ENCODE measurements at places on chromosomes 1 and 21.

DNA sequence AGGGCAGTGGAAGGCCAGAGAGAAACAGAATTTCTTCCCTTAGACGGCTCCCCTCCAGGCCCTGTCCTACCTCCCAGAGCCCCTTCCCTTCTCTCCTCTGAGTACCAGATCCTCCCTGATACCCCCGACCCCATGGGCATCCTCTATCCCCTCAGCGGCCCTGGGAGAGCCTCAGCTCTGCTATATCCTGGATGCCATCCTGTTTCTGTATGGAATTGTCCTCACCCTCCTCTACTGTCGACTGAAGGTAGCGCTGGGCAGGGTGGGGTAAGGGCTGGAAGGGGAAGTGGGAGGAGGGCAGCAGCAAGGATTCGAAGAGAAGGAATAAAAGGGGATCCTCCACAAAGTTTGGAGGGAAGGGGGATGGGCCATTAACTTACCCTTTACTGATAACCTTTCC is 2.7 kb downstream of the FCER1G start:
- no peak for DNase-seq

GRCh38 chr1:202405928-202406327 is 57.4 kb downstream of the PPP1R12B start:
- peak; percentile 13 for DNase-seq

DNA sequence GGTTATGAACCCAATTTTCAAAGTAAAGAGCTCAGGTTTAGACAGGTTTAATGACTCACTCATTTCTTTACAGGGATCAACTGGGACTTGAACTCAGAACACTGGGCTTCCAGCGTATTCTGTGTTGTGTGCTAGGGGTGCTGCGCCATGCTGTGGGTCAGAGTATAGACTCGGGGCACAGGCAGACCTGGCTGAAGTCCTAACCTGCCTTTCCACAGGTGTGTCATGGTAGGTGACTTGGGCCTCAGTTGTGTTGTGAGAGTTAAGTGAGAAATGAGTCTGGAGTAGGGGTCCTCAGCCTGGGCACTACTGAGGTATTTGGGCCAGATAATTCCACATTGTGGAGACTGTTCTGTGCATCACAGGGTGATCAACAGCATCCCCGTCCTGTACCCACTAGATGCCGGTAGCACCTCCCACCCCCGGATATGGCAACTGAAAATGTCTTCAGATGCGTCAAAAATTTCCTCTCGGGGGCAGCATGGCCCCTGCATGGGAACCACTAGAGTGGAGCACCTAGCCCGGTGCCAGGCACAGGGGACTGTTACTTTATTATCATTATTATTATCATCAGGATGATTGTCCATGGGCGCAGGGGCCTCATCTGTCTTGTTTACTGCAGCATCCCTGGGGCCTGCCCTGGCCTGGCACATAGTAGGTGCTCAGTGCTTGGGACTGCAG is 575.5 kb downstream of the PTPRU start:
- no peak for DNase-seq

- DNase-seq = peak; percentile 69
Observed at GRCh38 chr1:209890641-209891330, 47.2 kb upstream of the SYT14 start.

- DNase-seq = no peak
Observed at GRCh38 chr1:69363236-69363635, 204.5 kb upstream of the LRRC7 start.

- peak; percentile 45 for DNase-seq
Observed at GRCh38 chr1:77218477-77219165, 609 bp downstream of the PIGK start.

- DNase-seq = no peak
Observed at GRCh38 chr1:106681939-106682522, 374.4 kb upstream of the PRMT6 start.

DNA sequence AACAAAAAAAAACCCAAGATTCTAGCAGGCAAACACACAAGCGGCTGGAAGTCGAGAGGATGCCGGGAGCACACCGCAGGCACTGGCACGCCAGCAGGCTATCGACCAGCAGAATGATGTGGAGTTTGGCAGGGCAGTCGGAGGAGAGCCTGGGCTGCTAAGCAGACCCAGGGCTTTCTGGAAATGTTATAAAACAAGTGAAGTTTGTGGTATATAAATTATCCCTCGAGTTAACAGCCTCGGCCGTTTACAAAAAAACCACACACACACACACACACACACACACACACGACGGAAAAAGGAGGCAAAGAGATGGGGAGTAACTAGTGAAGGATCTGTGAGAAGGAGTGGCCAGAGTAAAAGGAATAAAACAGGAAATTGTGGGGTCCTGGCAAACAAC is 87.2 kb upstream of the IVNS1ABP start:
- DNase-seq = peak; percentile 36

GRCh38 chr1:40612345-40612831 is 53.1 kb downstream of the RIMS3 start:
- peak; percentile 77 for DNase-seq

DNA sequence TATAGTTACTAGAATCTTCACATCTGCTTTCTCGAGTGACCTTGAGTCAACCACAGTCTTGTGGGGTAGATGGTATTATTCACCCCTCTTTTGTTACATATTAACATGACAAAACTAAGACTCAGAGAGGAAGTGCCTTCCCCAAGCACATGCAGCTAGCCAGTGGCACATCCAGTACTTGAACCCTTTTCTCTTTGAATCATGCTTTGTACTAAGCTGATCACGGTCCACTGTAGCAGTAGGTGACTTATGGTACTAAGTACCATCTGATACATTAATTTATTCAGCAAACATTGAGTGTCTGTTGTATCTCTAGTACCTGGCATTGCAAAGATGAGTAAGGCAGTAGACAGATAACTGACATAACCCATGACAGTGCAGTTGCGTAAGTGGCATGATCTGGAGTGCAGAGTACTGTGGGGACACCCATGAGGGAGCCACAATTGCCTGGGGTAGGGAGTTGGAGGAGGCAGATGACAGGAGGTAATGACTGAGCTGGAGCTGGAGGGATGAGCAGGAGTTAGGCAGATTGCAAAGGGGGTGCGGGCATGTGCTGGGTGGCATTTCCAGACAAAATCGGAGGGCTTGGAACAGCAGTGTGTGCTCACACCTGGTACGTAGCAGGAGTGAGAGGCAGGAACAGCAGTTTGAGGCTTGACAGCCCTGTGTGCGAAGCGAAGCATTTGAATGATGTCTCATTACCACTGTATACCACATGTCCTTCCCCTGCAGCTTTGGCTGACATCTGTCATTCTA is 29.8 kb downstream of the UCK2 start:
- no peak for DNase-seq

DNA sequence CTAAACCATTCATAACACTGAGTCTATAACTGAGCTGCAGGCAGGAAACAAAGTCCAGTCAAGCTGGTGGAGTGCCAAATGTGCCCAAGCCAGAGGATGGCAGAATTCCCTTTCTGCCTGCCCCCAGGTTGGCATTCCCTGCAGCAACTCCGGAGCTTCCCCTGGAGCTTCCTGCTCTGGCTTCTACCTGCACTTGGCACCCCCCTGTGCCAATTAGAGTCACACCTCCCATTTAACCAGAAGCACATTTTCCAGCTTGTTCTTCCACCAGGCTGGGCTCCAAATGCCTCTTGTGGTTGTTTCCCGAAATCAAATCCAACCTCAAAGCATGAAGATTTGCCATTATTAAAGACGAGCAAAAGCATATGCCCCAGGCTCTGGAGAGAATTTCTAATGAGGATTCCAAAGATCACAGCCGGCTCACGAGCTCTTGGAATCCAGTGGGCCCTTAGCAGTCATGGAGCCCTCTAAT is 294.5 kb downstream of the RRAGC start:
- no peak for DNase-seq

GRCh38 chr1:47445823-47446550 is 8.1 kb downstream of the FOXD2 start:
- no peak for DNase-seq
